ENCODE measurements at places on chromosomes 5 and 9.
A peak's percentile ranks its signal among the peaks of the same experiment; 100 is the strongest.

DNA sequence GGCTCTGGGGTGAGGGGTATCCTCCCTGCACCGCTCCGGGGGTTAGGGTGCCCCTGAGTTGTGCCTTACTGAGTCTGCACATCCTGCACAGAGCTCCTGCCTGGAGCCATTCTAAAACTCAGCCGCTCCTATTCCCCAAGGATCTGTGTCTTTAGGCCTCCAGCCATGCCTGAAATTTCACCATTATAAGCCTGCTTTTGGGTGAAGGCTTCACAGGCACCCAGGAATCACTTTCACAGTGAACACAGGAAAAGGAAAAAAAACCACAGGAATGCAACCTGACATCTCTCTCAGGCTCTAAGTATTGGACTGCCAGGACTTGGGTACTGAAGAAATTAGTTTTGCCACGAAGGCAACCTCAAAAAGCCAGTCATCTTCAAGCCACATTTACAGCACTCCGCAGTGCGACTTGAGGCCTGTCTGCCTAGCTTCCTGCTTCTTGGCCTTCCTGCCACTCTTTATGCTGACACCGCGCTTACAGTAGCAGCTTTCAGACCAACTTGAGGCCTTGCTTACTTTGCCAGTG, 30.9 kb downstream of the GALNT10 start:
- DNase-seq, result peak; percentile 84

- DNase-seq, result no peak
Measured at GRCh38 chr5:69103521-69103920, 9.7 kb downstream of the SLC30A5 start.

GRCh38 chr5:1294835-1295649, at the start of gene TERT:
TERT (minus strand) TSS chr5:1295068; CDS start chr5:1294989, 79 bp downstream.
- no peak for DNase-seq

DNA sequence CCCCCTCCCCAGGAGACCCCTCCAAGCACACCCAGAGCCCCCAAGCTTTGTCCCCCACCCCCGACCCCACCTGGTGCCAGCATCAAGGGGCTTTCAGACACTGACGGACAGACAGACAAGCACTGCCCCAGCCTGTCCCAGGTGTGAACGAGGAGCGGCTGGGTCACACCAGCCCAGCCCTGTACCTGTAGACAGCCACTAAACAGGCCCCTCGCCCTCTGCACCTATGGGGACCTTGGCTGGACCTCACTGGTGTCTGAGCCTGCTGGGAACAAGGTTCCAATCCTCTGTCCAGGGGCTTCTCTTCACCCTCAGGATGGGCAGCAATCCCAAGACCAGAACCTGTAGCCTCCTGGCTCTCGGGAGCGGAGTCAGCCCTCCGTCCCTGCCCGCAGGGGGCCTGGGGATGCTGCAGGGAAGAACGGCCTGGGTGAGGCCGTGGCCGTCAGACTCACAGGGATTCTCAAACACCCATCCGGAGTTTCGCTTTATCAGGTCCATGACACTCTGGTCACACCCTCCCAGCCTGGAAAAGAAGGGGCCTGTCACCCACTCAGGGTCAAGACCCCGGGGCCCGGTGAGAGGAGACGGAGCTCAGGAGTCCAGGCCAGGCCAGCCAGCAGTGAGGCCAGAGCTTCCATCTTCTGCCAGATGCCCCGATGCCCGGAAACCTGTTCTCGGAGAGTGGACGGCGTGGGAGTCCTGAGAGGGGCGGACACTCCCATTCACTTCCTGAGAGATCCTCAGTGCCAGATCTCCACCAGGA, 2.8 kb downstream of the LCN6 start:
- no peak for DNase-seq

- DNase-seq, result no peak
Measured at GRCh38 chr9:112479221-112479620, 7.4 kb upstream of the KIAA1958 start.

DNA sequence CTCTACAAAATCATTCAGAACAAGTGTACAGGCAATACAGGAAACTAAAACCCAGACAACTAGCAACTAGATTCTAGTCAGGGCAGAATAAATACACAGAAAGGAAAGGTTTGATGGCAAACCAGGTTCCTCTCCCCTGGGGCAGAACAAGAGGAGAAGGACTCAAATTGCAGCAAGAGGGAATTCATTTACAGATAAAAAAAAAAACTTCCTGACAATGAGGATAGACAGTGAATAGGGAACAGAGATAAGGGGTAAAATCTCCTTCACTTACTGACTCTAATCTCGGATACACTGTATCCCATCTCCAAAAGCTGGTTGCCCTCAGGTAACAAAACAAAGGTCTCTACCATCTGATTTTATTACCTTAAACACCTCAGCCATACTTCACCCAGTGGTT, 244.0 kb downstream of the SEC61B start:
- DNase-seq, result no peak

DNA sequence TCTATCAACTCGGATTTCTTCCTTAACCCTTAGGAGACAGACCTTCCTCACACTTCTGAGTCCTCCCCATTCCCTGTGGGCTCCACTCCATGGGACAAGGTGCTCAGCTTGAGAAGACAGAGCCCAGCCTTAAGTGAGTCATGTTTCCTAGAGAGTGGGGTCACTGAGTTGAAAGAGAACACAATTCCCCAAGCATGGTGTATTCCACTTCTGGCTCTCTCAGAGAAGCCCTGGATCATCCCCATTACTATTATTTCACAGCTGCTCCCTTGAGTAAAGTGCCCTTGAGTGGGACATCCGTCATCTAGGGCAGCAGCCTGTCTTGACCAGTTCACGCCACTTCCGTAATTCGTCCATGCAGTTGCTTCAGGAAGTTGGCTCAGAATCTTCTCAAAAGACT, 604.8 kb downstream of the BNC2 start:
- DNase-seq, result peak; percentile 54

GRCh38 chr9:96022445-96023051, 147.1 kb downstream of the ERCC6L2 start:
- DNase-seq, result no peak

DNA sequence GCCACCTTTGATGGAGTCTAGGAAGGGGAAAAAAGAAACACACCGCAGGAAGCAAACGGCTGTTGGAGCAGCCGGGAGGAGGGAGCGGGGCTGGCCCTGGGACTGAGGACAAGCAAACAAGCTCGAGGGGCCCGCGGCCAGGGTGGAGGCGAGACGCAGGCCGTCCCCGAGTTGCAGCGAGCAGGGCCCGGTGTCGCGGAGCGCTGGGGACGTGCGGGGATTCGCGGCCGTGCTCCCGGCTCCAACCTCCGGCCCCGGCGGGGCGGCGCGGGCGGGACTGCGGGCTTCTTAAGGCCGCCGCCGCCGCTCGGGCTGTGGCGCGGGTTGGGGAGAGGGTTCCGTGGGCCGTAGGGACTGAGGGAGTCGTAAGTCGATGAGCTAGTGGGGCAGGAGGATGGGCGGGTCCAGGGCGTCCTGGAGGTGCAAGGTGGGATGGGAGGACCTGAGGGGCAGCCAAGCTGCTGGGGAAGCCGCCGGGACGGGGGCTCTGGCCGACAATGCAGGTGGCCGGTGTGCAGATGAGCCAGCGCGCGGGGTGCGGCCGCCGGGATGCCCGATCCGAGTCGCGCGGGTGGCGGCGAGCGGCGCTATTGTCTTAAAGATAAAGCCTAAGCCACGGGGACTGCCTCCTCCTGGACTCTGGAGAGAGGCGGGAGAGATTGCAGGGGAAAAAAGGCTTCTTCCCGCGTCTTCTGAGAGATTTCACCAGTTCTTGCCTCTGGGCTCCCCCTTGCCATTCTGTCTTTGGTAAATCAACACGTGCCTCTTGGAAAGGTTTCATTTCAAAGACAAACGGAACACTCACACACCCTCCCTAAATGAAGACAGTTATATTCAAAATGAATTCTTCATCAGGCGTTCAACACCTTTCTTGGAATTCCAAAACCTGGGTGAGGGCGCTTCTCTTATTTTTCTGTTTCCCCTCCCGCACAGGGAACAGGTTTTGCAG, 1.6 kb upstream of the HAPLN1 start:
- peak; percentile 35 for DNase-seq

DNA sequence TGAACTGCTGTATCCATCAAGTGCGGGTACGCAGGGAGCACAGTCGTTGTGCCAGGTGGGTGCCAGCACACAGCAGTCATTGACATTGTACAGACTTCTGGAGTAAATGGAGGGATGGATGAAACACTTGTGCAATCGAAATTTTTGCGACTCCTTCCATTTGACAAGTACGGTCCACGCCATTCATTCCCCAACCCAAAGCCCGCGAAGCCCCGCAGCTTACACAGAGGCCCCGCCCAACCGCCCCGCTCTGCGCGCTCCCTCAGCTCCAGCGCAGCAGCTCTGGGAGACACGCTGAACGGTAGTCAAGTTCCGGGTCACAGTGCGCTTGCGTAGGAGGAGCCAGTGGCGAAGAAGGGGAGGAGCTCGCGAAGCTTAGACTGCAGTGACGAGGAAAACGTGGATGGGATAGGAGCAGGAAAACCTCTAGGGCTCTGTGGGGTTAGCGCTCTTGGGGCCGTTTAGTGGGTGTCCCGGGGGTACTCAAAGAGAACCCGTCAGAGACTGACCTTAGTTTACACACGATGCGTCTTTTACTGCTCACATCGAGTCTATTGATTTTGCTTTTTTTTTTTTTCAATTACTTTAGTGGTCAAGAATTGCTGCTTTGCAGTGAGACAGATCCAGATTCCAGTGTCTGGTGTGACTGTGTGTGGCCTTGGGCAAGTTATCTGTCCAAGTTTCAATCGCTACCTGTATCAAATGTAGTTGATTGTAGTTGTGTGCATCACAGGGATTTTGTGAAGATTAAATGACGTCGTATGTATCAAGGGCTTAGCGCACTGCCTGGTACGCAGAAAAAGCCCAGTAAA, 15.3 kb upstream of the MSANTD3 start:
- DNase-seq, result peak; percentile 91

DNA sequence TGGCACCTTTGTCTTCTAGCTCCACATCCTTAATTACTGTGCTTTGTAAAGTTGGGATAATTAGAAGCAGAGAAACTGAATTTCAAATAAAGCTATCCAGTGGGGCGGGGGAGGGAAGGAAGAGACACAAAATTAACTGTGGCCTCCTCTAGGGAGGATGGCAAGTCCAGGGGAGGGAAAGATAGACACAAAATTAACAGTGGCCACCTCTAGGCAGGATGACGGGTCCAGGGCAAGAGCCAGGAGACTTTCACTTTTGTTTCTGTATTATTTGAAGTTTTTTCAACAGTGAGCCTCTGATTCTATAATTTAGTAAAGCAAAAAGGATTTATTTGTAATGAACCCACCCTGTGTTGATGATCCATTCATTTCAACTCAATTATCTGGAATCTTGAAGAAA, 335.9 kb downstream of the MSX2 start:
- DNase-seq, result no peak

DNA sequence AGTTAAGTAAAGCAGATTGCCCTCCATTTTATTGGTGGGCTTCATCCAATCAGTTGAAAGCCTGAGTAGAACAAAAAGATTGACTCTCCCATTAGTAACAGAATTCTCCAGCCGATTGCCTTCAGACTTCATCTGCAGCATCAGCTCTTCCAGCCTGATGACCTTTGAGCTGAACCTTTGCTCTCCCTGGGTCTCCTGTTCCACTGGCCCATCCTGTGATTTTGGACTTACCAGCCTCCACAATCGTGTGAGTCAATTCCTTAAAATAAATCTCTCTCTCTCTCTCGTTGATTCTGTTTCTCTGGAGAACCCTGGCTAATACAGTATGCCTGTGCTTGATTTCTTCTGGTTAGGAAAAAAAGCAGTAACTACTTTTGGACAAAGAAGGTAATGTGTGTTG, 121.9 kb downstream of the OSTF1 start:
- no peak for DNase-seq

DNA sequence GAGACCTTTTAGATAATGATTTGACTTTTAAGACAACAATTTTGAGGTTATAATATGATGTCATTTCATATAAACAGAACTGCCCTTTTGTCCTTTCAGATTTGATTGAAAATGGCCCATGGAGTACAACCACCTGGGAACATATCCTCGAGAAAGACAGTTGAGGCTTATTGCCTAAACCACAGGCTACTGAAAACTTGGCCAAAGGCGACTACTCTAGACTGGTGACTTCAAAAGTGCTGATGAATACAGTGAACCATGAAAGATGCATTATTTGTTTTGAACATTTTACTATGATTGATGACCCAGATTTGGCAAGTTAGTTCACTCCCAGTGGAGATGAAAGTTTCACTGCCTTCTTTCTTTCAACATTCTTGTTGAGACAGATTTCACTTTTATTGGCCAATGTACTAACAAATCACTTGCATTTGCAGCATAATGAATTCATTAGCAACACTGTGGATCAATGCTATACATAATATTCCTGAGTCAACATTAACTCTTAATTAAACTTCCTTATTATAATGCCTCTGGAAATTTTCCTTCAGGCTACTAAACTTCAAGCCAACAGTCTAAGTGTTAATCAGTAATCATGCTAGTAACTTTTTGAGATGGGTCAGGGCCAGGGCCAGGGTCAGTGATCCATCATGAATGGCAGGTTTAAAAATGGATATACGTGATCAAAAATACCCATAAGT, 480.3 kb downstream of the RAB3C start:
- DNase-seq, result peak; percentile 97

GRCh38 chr5:167358868-167359492, 932.5 kb upstream of the WWC1 start:
- DNase-seq, result no peak

- no peak for DNase-seq
Measured at GRCh38 chr5:17882760-17883488, 248.7 kb downstream of the TAF11L14 start.

DNA sequence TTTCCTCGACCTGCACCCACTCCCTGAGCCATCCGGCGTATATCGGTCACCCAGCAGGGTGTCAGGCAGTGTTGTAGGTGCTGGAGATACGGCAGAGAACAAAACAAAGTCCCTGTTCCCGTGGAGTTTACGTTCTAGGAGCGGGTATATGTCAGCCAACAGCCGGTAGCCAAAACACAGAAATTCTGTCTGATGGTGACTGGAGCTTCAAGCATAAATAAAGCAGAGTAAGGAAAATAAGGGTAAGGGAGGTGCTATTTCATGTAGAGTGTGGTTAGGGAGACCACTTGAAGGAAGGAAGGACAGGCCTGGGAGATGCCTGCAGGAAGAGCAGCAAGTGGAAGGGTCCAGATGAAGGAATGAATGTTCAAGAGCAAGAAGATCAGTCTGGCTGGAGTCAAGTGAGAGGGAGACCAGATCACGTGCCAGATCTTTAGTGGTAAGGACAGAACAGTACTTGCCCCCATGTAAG, 783 bp upstream of the ZFR start:
- no peak for DNase-seq

DNA sequence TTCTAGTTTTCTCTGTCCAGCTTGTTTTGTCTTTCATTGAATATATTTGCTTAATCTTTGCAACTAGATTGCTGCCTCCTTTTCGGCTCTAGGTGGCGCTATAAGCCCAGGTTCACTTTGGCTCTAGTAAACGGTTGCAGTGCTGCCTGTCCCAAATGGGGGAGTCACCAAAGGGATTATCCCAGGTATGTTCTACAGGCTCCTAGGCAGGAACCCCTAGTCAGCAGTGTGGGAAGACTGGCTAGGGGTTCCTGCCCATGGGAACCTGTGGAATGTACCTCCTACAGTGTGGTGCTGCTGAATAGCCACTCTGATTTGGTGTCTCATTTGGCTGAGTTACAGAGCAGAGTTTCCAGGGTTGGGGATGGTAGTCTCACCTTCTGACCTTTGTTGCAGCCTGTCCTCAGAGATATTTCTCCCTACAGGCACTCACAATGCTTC, 85.2 kb downstream of the ARSB start:
- DNase-seq, result peak; percentile 70
